T-helper 17 cell (primary cell): ENCODE measurements at places on chromosomes 5 and 9.

- peak overlapping the region; percentile 96 for H3K27ac ChIP-seq
- no peaks in the 10 kb centered on the region for H3K36me3 ChIP-seq
- DNase-seq: no peak
- peaks cover 43% of the 10 kb centered on the region for H3K4me1 ChIP-seq
- H3K4me3 ChIP-seq: peak overlapping the region; percentile 77
These were observed 14.6 kb upstream of the TNIP1 start for GRCh38 chr5:151095341-151096000.

- no peaks in the 10 kb centered on the region for H3K36me3 ChIP-seq
- H3K27me3 ChIP-seq: no peaks in the 10 kb centered on the region
- H3K4me1 ChIP-seq: peaks cover 7% of the 10 kb centered on the region
- H3K4me3 ChIP-seq: no peak overlapping the region
These were observed 135.0 kb downstream of the MVB12B start for GRCh38 chr9:126461608-126462007.

DNA sequence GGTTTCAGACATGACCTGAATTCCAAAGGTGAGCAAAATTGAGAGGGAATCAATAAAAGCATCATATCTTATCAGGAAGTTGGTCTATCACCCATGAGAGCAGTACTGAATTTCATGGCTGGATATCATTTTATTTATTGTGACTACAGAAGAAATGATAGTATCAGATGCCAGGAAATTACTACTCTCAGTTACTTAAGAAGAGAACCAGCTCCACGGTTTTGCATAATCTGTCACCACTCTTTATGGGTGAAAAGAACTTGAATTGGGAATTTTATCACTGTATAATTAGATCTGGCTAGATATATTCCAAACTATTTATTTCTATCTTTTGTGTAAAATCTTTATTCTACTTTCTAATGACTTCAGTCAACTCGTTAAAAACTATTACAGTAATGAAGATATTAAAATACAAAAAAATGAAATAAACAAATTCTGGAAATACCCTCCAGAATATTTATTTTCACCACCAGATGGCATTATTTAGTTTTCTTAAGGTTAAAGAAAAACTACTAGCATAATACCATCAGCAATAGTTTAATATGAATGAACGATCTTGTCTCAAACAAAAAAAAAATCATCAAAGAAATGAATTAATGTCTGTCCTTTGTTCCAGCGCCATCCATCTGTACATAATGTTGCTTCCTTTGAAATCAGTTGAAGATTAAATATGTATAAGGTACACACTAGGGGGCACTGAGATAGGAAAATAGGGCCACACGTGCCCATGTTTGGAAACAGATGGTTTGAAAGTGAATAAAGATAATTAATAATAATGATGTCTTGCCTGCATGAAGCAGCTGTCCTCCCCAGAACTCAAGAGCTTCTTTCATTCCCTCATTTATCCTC is 84.7 kb upstream of the SLCO6A1 start:
- no peaks in the 10 kb centered on the region for H3K36me3 ChIP-seq
- H3K4me3 ChIP-seq: no peak overlapping the region
- peaks cover 4% of the 10 kb centered on the region for H3K4me1 ChIP-seq
- no peak overlapping the region for H3K27ac ChIP-seq
- peaks cover 28% of the 10 kb centered on the region for H3K27me3 ChIP-seq

GRCh38 chr5:61275841-61276240 is 56.2 kb upstream of the ZSWIM6 start:
- DNase-seq: no peak
- H3K4me3 ChIP-seq: peak overlapping the region; percentile 34
- no peaks in the 10 kb centered on the region for H3K27me3 ChIP-seq

GRCh38 chr5:10293907-10294662 is 13.6 kb downstream of the CMBL start:
- H3K4me1 ChIP-seq: no peaks in the 10 kb centered on the region
- H3K36me3 ChIP-seq: peaks cover 6% of the 10 kb centered on the region
- H3K27me3 ChIP-seq: peaks cover 21% of the 10 kb centered on the region
- no peak overlapping the region for H3K4me3 ChIP-seq
- no peak for DNase-seq

- H3K36me3 ChIP-seq: no peaks in the 10 kb centered on the region
- DNase-seq: no peak
- H3K4me1 ChIP-seq: no peaks in the 10 kb centered on the region
- H3K27ac ChIP-seq: no peak overlapping the region
These were observed 195.3 kb downstream of the FBXL7 start for GRCh38 chr5:15695215-15695731.

DNA sequence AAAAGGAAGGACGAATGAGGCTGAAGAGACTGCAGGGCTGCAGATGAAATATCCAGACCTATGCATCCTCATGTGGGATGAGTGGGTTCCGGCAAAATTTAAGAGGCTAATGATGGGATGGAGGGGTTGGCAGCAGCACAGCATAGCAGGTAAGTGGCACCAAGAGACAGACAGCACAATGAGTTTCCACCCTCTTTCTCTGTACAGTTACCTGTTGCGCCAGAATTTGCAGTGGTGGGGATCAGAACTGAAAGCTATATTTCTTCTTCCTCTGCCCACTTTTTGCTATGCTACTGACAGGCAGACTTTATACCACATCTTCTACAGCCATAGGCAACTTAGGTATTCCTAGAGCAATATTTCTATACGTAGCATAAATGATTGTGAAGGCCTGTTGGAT is 227.0 kb downstream of the EPB41L4A start:
- H3K4me1 ChIP-seq: no peaks in the 10 kb centered on the region
- no peak overlapping the region for H3K27ac ChIP-seq
- peaks cover 49% of the 10 kb centered on the region for H3K27me3 ChIP-seq
- DNase-seq: no peak
- peaks cover 7% of the 10 kb centered on the region for H3K36me3 ChIP-seq
